ENCODE measurements at places on chromosomes 2 and 18. TPM values are rescaled to one million over a fixed set of nuclear protein-coding genes. Genes with fewer than 3 reads are reported as not detected.

ITGA6 gene
- total RNA-seq: 177 TPM

MAP3K19 gene
- not detected for total RNA-seq

DTNA gene
- 5.7 TPM for total RNA-seq

DOCK10 gene
- 25.4 TPM for total RNA-seq

MCM6 gene
- 41.4 TPM for total RNA-seq

LYPD6B gene
- not detected for total RNA-seq

SCN7A gene
- total RNA-seq: not detected

SERPINB12 gene
- total RNA-seq: not detected

GAREM2 gene
- 0.92 TPM for total RNA-seq

TXNDC2 gene
- total RNA-seq: under 0.01 TPM

KIAA2012 gene
- total RNA-seq: not detected

ACSL3 gene
- 167 TPM for total RNA-seq

ONECUT2 gene
- under 0.01 TPM for total RNA-seq

LYG1 gene
- total RNA-seq: 0.39 TPM

RGPD4 gene
- total RNA-seq: not detected

EFEMP1 gene
- 3,607 TPM for total RNA-seq

ADD2 gene
- total RNA-seq: 2.6 TPM

COL6A3 gene
- 0.14 TPM for total RNA-seq

POMC gene
- 0.28 TPM for total RNA-seq
